ENCODE measurements at places on chromosomes 7 and 10.
A peak's percentile ranks its signal among the peaks of the same experiment; 100 is the strongest.

DNA sequence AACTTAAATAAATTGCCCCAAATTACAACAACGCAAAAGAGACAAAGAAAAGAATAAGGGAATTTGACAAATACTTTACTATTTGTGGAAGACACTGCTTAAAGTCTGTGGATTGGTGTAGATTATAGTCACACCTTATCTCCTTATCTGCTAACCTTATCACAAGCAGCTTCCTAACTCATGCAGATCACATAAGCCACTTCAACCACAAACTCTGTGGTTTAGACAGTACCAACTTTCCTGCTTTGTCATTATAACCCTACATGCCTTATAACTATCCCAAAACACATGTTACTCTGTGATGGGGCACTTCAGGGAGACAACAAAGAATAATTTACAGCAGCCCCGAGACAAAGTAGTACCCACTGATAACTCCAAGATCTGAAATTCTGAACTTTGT is 41.5 kb upstream of the PPP3CB start:
- DNase-seq, result no peak

DNA sequence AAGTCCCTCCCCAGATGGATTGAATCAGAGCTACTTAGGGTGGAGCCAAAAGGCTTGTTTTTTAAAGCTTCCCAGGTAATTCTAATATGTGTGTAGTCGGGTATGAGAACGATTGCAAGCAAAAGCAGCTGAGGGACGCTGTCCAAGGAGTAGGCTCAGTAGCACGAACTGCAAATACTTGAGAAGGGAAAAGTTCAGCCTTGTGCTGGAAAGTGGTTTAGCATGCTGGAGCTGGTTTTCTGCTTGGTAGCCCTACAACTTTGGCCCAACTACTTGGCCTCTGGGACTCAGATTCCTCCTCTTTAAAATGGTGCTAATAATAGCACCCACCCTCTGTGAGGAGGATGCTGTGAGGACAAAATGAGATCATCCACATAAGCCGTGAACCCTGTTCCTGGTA is 76.2 kb downstream of the AHR start:
- DNase-seq, result no peak

DNA sequence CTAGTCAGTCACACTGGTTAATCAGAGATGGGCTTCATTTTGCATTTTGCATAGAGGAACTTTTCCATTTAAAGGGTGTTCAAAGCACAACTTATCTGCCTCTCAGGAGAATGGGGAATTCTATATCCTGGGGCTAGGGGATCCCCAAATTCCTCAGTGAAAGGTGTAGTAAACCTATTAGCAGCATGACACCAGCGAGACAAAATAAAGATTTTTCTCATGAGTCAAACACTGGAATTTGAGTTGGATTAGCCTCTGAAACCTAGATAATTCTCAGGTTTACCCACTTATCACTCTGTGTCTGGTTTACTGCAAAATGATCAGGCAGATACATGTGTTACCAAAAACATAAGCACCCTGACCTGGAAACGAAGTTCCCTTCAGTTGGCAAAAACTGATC is 2.1 kb downstream of the AFAP1L2 start:
- DNase-seq, result no peak

DNA sequence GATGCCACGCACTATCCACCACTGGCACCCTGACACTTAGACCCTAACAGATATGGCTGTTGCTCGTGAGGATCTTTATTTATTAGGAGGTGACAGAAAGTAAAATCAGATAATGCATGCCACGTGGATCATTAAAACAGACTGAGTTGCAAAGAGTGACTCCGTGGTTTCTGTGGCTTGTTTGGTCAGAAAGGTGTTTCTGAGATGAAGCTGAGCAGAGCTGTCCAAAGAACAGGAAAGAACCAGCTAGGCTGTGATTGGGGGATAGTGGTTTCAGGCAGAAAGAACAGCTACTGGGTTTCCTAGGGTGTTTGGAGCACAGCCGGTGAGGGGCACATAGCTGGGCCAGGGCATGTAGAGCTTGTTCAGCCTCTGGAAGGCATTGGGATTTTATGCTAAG is 34.4 kb downstream of the CSGALNACT2 start:
- DNase-seq, result no peak

GRCh38 chr10:5493691-5494090 is 5.7 kb downstream of the CALML5 start:
- DNase-seq, result no peak

DNA sequence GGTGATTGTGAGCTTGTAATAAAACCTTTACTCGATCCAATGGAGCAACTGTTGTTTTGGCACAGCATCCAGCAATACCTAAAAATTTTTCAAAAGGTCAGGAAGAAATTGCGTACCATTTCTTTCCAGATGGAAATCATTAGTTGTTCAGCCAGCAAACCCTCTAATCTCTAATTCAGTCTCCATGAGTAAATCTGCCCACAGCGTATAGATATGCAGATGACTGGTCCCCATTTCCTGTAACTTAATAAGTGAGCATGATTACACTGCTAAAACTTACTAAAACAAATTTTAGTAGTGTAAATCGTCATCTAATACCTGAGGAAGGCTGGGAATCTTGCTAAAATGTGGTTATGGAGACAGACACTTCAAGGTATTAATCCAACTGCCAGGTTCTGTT is 10.6 kb downstream of the SLC25A16 start:
- no peak for DNase-seq

DNA sequence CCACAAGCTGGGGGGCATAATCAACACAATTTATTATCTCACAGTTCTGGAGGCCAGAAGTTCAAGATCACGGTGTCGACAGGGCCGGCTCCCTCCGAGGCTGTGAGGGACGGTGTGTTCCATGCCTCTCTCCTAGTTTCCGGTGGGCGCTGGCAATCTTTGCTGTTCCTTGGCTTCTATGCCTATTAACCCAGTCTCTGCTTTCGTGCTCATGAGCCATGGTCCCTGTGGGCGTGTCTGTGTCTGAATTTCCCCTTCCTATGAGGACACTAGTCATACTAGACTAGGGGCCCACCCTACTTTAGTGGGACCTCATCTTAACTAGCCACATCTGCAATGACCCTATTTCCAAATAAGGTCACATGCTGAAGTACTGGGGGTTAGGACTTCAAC is 29.4 kb downstream of the HIPK2 start:
- no peak for DNase-seq

DNA sequence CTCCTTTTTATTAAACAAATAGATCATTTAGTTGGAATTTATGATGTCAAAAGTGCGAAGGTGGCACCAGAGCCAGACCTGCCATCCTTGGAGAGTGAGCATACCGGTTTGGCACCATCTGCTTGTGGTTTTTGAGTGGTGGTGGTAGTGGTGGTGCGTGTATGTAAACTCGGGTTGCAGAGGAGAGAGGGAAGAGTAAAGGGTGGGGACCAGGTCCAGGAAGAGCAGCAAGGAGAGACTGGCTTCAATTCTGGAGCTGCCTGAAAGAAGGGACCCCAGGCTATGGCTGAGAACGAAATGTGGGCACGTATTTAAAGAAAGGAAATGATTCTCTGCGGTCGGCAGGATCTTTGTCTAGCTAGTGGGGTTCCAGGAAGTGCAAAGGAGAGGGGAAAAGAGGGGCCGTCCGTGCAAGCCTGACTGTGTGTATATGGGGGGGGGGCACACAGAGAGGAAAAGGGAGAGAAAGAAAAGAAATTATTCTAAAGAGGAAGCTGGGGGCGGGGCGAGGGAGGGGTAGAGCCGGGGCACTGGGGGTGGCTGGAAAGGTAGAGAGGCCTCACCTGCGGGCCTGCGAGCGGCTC is 448 bp upstream of the GOLGA7B start:
- DNase-seq, result no peak

- DNase-seq, result no peak
These were observed 101.8 kb downstream of the SAMD9 start for GRCh38 chr7:93015779-93016481.

- DNase-seq, result peak; percentile 52
These were observed 58.0 kb downstream of the PDSS1 start for GRCh38 chr10:26755443-26755903.

DNA sequence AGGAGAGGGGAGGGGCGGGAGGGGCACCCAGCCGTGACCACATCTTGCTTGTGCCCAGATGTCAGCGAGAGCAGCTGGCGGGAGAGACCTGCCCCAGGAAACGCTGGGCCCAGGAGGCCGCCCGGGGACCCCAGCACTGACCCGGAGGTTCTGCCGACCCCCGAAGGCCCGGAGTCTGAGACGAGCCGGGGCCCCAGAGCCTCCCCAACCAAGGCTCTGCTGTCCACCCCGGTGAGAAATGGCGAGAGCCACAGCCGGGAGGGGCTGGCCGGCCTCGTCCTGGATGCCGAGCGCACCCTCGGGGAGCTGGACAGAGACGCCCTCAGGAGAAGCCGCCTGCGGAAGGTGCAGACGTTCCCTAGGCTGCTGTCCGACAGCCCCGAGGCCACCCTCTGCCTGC is 25.9 kb downstream of the KNDC1 start:
- DNase-seq, result no peak

- DNase-seq, result no peak
These were observed 196.6 kb downstream of the DIP2C start for GRCh38 chr10:492836-493235.

GRCh38 chr10:44511601-44512000 is 126.7 kb upstream of the CXCL12 start:
- DNase-seq, result no peak

DNA sequence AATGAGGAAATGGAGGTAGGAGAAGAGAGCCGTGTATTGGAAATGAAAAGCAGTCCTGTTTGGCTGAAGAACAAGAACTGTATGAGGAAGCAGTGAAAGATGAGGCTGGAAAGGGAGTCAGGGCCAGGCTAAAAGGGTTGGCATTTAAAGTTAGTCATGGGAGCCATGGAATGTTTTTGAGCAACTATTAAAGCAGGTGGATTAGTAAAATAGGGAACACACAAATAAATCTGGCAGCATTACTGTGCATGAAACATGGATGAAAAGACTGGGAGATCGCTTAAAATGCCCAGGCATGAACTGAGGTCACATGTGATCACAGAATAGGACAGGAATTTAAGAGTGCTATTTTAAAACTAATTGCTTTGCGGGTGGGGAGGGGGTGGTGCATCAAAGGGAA is 1.4 kb upstream of the IFRD1 start:
- no peak for DNase-seq

DNA sequence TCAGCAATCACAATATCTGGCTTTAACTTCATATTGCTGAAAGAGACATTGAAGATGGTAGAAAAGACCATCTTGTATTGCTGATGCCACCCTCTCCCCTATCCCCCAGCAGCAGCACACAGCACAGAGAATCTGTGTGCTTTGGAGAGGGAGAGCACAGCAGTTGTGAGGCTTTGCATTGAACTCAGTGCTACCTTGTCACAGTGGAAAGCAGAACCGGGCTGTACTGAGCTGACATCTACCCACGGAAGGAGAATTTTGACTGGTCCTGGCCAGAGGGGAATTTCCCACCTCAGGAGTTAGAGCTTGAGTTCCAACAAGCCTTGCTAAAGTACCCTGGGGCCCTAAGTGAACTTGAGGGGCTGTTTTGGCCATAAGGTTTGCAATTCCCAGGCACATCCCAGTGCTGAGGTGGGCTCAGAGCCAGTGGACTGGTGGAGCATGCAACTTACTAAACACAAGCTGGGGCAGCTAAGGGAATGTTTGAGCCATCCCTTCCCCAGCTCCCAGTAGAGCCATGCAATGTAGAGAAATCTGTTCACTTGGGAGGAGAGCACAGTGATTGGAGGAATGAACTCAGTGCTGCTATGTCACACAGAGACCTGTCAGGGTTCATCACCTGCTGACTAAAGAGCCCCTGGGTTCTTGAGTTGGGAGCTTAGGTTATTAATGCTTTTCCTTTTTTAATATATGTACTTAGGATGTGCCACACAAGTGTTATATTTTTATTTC is 62.1 kb downstream of the OR13A1 start:
- DNase-seq, result peak; percentile 46

DNA sequence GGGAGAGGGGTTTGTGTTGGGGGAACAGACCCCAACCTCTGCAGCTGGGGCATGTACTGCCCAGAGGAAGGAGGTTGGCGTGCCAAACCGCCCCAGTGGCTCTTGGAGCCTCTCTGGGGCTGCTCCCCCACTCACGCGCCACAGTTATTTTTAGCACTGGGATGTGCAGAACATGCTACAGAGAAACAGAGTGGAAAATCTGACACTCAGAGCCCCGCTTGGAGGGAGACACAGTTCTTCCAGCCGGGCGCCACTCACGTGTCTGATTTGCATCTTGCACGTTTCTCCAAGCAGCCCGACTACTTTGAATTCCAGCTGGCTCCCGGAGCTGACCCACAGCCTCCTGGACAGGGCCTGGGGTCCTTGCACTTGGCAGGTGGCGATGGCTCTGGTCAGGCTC is 182.0 kb downstream of the RPS24 start:
- DNase-seq, result no peak

GRCh38 chr10:101161494-101162299 is 30.6 kb downstream of the TLX1 start:
- DNase-seq, result peak; percentile 81

- no peak for DNase-seq
These were observed 618.5 kb downstream of the CCSER2 start for GRCh38 chr10:84946904-84947303.

Measured in GM10248 (cell line).